ENCODE measurements at places on chromosomes 16 and 17.

DNA sequence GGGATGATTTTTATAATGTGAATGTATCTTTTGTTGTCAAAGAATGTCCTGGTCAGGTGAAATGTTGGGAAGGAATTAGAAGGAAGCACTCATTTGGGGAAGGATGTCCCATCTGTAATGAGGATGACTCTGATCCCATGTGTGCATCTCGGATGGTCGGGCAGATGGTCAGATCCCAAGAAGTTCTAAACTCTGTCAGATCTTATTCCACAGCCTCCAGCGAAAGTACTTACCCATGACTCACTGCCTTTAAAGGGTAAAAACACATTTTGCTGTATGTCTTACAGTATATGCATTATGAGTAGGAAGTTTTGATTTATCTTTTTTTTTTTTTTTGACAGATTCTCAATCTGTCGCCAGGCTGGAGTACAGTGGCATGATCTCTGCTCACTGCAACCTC, 548 bp upstream of the KRTAP4-11 start:
- DNase-seq: no peak

GRCh38 chr17:44820631-44821212, 9.4 kb downstream of the GJC1 start:
- no peak for DNase-seq

DNA sequence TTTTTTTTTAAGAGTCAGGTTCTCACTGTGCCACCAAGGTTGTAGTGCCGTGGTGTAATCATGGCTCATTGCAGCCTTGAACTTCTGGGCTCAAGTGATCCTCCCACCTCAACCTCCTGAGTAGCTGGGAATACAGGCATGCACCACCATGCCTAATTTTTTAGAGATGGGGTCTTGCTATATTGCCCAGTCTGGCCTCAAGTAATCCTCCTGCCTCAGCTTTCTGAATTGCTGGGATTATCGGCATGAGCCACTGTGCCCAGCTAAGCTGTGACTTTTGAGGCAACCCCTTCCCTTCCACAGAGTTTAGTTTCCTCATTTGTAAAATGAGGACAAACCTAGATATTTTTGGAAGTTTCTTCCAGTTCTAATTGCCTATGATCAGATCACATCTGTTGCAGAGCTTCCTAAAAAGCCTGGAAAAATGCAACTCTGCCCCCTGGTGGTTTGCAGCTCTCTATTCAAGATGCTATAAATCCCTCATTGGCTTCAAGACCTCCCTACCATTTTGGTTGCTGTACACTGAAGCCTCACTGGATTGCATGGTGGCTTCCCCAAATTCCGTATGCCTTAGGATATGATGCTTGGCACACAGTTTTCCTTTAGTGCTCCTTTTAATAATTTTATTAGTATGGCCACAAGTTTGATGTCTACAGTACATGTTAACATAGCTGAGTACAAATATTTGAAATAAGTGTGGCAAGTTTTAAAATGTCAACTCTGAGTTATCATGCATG, 19.3 kb downstream of the GDE1 start:
- peak; percentile 40 for DNase-seq

DNA sequence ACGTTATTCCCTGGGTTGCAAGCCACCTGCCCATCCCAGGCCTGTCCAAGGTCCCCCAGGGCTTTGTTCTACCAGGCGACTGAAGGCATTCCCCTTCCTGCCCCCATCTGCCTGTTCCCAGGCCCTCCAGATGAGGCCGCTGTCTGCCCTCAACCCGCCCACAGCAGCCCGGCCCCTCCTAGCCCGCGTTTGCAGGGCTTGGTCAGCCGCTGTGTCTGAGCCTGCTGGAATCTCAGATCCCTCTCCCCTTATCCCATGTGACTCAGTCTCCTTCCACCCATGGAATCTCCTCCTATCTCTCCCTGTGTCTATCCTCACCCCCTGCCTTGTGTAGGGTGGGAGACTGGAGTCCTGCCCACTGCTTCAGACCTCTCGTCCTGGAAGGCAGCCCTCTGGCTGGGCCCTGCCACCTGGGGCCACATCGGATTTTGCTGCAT, 186.0 kb upstream of the TNRC6C start:
- DNase-seq: peak; percentile 42

DNA sequence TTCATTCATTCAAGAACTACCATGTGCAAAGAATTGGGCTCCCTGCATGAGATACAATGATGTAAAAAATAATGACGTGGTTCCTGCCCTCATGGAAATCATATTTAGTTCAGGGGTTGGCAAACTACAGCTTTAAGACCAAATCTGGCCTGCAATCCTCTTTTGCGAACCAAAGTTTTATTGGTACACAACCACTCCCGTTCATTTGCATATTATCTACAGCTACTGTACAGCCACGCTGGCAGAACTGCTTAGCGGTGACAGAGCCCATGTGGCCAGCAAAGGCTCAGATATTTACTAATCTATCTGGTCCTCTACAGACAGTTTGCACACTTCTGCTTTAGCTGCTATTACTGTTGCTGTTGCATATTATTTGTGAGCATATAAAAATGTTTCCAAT, 167.7 kb downstream of the XYLT1 start:
- DNase-seq: no peak

GRCh38 chr16:64459821-64460220, 662.0 kb downstream of the CDH11 start:
- no peak for DNase-seq
